Fibroblast of skin of right quadriceps (primary cell): ENCODE measurements at places on chromosomes 3 and 15.

DNA sequence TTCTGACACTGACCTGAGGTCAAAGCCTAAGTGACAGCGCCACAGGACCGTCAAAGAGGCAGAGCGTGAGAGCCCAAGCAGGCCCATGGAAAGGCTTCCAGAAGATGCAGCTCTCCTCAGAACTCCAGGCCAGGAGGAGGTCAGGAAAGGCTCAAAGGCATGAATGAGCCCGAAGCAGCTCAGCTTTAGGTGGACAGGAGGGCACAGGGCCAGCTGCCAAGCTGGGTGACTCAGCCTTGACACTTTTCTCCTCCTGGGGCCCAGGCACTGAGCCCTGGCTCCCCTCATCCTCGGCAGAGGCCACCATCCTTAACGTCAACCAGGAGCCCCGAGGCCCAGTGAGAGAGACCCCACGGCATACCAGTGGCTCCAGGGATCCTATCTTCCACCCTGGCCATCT, 62.9 kb downstream of the ADCY5 start:
- no peak for DNase-seq

- DNase-seq, result no peak
Observed at GRCh38 chr3:64125561-64125960, 99.7 kb downstream of the PRICKLE2 start.

- no peak for DNase-seq
Observed at GRCh38 chr3:123562547-123562946, 22.3 kb downstream of the HACD2 start.

DNA sequence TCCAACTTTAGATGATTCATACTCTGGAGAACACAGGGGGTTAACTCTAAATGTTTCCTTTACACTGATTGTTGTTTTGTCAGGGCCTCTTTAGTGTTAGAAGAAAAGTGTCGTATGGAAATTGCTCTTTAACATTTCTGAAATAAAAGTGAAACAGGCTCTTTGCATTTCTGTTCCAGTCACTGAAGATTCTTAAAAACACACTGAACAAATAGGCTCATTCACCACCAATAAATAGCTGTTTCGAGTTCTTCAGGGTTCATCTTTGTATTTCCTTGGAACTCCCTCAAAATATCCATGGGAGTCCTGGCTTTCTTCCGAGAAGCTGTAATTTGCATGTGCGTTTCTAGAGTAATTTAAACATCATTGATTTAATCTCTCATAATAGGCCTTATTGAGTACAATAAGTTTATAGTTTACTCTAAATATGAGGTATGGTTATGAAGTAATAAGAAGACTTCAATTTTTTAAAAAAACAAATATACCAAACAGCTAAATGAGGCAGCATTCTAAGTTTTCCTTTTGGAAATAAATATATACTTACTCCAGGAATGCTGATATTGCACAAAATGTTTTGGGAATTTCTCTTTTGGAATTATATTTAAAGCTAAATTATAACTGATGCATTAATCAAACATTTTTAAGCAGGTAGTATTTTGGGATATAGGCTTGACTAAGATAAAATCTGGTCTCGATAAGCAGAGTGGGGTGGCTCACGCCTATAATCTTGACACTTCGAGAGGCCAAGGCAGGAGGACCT, 327.4 kb downstream of the EPHA3 start:
- DNase-seq, result peak; percentile 10

GRCh38 chr3:10242182-10243065, 5.8 kb upstream of the TATDN2 start:
- DNase-seq, result peak; percentile 83

GRCh38 chr3:69746119-69746518, 6.9 kb downstream of the MITF start:
- DNase-seq, result no peak

GRCh38 chr3:116947148-116947547, 237.6 kb downstream of the TUSC7 start:
- DNase-seq, result no peak

DNA sequence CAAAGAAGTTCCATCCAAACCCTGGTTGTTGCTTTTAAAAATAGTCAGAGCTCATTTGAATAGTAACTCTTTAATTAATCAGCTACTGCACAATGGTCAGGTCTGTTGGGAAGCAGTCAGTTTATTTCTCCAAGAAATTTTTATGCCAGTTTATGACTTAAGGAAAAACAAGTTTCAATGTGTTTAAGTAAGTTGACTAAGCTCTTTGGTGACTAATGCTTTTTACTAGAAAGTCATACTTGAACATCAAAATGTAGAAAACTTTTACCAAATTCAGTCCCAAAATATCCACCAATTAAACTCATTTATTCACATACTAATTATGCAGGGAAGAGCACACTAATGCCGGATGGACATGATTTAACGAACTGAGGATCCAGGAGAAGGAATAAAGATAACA, 22.1 kb downstream of the PRICKLE2 start:
- DNase-seq, result no peak

GRCh38 chr3:111613294-111613693, 18.1 kb upstream of the ZBED2 start:
- DNase-seq, result no peak

DNA sequence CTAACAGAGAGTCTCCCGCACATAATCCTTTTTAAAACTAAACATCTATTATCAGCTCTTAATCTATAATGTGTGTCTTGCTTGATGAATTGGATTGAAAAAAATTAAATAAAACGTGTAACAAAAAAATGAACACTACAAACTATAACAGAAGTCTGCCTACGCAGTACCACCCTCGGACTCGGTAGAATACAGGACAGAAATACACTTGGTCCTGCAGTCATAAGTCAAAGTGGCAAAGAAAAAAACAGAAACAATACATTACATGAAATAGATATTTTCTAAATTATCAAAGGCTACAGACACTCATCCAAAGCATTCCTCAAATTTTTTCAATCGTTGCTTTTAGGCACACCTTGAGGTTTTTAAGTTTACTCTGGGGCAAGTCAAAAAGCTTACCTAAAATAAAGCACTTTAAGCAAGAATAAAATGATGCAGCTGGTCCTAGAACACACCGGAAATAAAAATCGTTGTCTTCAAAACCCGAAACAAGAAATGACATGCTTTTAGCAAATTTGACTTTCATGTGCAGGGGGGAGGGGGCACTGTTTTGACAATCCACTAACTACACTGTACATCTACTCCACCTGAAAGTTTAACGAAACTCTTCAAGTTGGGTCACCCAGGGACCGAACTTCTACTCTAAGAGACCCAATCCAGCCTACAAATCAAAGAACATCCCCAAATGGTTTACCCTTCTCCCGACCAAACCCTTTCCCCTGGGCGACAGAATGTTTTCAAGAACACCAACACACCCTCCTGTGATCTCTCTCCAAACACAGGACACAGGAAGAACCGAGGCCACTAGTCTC, 1.3 kb downstream of the ADAM10 start:
- DNase-seq, result no peak

- DNase-seq, result no peak
Observed at GRCh38 chr3:37902674-37903073, 41.0 kb downstream of the CTDSPL start.

GRCh38 chr15:83358972-83359564, 74.6 kb upstream of the BNC1 start:
- DNase-seq, result no peak

- DNase-seq, result no peak
Observed at GRCh38 chr15:88913850-88914169, 631 bp upstream of the MFGE8 start.

DNA sequence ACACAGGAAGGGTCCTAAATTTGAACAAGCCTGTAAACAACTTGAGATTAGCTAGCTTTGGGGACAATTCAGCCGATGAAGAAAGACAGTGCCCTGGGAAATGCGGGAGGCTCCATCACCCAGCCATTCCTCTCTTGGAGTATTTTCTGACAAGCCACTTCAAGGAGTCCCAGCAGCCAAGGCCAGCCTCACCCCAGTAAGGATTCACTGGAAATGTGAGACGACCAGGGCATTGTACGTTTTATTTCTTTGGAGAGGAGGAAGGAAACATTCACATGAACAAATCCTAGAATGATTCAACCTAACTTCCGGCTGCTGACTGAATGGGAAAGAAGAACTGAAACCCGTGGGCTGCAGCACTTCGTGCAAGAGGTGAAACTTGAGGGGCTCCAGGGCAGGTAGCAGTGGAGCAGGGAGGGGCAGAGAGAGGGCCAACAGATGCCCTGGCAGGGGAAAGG, 116.4 kb upstream of the ARHGEF3 start:
- DNase-seq, result no peak

DNA sequence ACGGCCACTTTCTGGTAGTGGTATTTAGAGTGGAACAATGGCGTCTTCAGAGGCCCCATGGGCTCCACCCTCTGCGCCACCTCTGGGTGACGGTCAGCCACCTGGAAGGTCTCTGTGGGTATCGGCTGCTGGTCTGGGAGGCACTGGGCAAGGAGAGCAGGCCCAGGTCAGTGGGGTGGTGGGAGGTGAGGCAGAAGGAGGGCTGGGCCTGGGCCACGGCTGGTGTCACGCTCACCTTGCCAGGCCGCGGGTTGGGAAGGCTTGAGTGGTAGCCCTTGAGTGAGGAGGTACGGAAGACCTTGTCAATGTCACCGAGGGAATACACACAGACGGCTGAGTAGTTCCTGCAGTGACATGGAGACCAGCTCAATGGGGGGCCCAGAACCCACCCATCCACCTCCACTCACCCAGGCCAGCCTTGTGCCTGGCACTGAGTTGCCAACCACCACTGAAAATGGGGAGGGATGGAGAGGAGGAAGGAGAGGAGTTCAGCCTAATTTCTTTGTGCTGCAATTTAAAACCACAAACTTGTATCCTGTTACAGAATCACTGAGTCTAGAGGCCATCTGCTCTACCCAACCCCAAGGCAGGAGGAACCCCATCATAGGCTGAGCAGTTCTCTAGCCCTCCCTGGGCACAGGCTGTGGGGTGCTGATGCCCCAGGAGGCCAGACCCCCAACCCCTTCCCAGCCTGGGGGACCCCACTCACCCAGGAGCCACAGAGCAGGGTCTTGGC, 19.0 kb downstream of the SEMA7A start:
- DNase-seq, result no peak

DNA sequence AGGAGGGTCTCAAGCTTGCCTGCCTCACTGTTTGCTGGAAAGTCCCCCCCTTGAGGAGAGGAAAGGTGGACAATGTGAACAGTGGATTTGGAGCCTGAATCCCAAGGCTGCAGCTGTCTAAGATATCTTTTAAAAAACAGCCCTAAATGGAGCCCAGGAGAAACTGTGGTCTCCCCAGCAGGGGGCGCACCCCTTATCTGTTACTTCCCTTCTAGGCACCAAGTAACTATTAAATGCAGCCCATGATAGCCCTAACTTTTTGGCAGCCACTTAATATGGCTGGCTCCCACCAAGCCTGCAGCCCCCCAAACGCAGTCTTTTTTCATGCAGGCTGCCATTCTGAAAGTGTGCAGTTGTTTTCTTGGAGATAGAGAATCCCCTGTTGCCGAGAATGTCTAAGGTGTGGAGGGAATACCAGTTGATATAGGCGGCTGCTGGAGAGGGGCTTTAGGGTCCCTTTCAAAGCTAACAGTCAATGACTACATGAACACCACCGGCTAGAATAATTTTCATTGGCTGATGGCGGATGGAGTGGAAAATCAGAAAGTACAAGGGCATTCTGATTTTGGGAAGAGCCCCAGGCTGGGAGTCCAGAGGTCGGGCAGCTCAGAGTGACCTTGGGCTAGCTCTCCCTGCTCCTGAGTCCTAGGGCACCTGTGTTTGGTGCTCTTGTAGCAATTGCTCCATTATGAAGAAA, 1.3 kb downstream of the RHCG start:
- no peak for DNase-seq

GRCh38 chr3:194282436-194283122, 68.5 kb downstream of the CPN2 start:
- DNase-seq, result no peak

DNA sequence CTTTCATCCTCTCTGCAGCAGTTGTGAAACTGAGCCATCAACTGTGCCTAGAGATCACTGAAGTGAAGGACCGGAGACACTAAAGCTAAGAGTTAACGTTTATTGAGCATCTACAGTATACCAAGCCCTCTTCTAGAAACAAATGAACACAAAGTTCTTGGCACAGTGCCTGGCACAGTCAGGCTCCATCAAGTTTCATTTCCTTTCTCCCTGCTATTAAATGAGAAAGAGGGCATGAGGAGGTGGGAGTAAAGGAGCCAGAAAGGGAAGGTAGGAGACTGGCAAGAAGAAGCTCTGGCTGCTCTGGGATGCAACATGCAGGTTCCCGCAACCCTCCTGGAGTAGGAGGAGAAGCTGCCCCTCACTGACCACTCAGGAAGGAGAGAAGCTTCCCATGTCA, 30.6 kb downstream of the CYP19A1 start:
- DNase-seq, result no peak

DNA sequence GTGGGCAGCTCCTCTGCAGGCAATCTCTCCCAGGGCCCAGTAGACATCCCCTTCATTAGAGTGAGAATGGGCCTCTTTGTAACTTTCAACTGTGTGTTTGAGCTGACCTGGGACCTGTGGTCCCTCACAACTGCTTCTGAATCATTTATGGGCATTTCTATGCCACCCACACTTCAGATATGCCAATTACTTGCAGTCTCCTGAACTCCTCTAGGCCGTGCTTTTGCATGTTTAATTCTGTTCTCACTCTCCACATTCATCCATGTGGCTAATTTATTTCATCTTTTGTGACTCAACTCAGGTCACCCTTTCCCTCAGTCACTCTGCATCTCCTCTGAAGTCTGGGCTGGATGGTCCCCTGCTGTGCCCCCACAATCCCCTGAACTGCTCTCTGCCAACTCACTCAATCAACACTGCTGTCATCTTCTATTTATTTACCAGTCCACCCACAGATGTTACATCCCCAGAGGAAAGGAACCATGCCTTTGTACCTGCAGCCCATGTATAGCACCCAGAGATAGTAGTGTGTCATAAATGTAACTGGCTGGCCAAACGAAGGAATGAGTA, 364.7 kb downstream of the EPHB1 start:
- no peak for DNase-seq

GRCh38 chr3:74592359-74592758, 22.1 kb downstream of the CNTN3 start:
- DNase-seq, result peak; percentile 46

- DNase-seq, result no peak
Observed at GRCh38 chr3:169668072-169668956, 4.8 kb upstream of the MECOM start.

GRCh38 chr3:196638861-196639482, 522 bp upstream of the NRROS start:
- DNase-seq, result no peak

GRCh38 chr3:119619094-119619493, 21.4 kb downstream of the PLA1A start:
- DNase-seq, result no peak

- DNase-seq, result peak; percentile 67
Observed at GRCh38 chr3:152307829-152308474, 39.2 kb downstream of the MBNL1 start.
